ENCODE measurements at places on chromosomes 11 and 22.

GRCh38 chr11:28243061-28243460, 134.9 kb downstream of the METTL15 start:
- DNase-seq = no peak

DNA sequence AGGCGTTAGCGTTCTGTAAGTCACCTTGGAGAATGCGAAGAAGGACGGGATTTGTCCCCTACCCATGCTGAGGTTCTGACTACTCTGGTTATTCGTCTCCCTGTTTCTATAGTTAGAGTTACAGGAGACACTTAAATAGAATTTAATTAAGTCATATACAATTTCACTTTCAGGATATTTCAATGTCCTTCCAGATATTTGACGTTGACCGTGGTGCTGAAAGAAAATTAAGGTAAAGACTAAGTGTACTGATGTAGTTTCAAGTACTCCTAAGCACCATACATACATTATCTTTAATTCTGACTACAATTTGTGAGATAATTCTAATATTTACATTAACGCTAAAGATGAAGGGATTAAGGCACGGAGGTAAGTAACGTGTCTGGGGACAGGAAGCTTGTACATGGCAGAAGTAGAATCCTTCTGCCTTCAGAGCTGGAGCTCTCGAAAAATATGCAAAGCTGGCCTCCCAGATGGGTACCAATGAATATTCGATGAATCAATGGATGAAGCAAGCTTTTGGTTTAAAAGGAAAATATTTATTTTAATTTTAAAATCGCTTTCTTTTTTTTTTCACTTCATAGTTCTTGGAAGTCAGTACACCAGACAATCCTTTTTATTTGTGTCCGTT, 539 bp upstream of the SLC36A4 start:
- no peak for DNase-seq

- DNase-seq = no peak
These were observed 216.2 kb downstream of the GRIK4 start for GRCh38 chr11:120727752-120728151.

- no peak for DNase-seq
These were observed 61.9 kb downstream of the EHF start for GRCh38 chr11:34682825-34683224.

DNA sequence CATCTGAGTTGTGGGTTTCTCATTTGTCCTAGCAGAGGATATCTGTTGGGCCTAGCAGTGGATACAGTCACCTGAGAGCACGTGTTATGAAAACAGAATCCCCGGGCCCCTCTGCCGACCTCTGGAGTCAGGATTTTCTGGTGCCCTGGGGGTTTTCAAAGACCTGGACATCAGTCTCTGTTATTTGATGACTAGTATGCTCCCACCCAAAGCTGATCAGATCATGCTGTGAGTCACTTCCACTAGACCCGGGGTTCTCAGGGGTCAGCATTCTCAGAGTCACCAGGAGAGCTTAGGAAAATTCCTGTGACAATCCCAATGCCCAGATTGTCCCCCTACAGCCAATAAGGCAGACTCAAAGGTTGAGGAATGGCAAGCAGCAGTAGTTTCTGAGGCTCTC, 38.7 kb downstream of the KCNJ1 start:
- DNase-seq = no peak

DNA sequence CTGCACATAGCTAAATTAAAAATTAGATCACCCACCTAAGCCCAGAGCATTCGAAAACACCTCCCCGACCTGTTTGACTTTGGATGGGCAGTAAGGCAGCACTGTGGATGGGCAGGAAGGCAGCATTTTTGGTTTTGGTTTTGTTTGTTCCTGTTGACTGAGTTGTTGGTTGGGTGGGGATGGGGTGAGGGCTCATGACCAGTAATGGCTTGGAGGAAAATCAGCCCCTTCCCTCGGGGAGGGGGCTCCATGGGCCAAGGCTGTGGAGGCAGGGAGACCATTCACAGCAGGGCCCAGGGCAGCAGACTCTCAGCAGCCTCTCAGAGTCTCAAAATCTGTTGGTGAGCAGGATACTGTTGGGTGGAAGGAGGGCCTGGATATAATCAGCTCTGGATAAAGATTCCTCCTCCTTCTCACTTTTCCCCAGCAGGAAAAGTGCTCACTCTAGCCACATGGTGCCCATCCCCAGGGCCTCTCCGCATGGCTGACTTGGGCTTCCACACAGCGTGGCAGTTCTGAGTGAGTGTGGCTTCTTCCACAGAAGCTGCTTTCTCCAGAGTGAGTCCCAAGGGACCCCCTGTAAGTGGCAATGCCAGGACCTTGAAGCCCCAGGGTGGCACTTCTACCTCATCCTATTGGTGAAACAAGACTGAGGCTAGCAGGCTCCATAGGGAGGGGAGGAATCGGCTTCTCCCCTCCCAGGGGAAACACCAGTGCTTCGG, 1491.2 kb downstream of the BRD1 start:
- DNase-seq = no peak

DNA sequence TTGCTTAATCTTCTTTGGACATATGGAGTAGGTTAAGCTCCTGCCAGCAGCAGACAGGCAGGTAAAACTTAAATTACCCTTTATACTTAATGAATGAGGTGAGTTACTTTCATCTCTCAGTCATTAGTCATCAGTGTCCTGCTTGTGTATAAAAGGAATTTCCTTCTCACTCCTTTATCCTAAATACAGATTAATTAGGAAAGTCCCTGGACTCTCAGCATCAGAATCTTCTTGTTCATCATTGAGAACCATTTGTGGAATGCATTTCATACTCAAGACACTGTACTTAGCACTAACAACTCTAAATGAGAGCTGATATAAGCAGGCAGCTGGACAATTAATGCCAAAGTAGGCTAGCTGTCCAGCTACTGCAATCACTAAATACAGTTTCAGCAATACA, 630.4 kb downstream of the METTL15 start:
- DNase-seq = no peak

DNA sequence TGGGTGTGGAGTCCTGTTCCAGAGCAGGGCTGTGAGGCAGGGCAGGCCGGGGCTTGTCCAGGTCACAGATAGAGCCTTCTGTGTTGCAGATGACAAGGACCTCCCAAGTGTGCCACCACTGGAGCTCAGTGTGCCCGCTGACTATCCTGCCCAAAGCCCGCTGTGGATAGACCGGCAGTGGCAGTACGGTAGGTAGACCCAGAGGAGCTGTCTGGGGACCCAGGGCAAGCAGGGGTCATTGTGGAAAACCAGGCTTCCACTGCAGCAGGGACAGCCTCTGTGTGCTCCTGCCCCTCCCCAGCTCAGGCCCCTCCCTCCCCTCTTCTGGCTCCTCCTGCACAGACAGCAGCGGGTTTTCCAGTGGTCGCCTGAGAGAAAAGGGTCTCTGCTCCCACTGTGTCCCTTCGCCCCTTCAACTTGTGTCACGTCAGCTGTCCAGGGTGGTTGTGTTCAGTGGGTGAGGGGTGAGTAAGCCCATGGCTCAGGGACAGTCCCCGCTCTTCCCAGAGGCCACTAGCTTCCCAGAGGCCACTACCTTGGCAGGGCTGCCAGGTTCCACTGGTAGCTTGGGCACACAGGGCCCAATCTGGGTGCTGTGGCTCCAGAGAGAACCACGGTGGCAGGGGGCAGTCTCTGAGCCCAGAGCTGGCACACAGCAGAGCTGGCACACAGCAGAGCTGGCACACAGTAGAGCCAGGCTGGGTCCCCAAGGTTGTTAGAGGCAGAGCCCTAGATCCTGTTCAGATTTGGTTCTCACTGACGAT, 78.4 kb downstream of the MED15 start:
- DNase-seq = no peak

- no peak for DNase-seq
These were observed 58.2 kb upstream of the EED start for GRCh38 chr11:86186386-86186785.

DNA sequence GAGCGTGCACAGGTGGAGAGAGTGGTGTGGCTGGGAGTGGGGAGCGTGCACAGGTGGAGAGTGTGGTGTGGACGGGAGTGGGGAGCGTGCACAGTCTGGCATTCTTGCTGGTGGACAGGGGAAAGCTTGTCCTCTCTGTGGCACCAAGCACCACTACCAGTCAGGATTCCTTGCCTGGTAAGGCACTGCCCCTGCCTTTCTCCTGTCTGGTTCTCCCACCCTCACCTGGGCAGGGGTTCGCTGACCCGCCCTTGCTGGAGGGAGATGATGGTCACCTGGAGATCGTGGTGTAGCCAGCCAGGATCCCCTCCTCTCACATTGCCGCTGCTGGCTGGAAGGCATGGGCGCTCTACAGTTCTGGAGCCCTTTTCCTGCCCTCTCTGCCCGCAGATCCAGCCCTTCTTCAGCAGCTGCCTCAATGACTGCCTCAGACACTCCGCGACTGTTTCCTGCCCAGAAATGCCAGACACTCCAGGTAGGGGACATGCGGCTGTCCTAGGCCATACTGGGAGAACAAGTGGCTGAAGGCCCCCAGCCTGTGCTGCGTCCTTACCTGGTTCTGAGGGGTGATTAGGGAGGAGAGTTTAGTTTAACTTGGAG, 16.7 kb downstream of the TMEM121B start:
- DNase-seq = no peak

DNA sequence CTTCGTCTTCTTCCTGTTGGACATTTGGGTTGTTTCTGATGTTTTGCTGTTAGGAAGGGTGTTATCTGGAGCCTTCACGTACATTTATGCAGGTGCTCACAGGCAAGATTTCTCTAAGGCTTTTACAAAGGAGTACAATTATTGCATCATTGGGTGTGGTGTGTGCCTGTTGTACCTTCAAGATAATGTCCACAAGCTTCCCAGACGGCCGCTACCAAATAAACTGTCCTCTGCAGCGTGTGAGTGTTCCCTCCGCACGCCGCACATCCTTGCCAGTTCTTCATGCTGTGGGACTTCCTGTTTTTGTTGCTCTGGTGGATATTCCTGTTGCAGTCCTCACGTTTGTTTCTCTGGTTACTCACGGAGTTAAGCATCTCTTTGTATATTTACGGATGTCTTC, 133.3 kb downstream of the TBC1D22A start:
- DNase-seq = no peak

GRCh38 chr22:48939441-48940265, 888.0 kb downstream of the BRD1 start:
- DNase-seq = no peak

GRCh38 chr11:26947379-26947844, 46.5 kb upstream of the FIBIN start:
- DNase-seq = no peak

DNA sequence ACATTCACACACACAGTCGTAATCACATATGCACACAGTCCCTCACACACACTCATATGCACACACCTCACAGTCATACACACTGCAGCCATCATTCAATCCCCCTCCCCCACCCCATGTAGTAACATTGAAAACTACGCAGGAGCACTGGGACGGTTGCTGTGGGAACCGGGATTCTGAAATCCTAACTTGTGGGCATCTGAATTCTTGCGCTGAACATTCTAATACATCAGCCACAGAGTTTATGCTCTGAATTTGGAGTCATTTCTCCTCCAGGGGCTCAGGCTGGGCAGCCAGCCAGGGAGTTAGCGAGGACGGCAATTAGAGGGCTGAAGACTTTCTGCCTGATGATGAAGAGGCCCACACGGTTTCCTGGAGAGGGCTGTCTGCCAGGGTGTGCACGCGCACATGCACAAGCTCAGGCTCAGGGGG, 32.7 kb downstream of the CD6 start:
- no peak for DNase-seq

GRCh38 chr11:72224564-72225410, at the start of gene INPPL1:
Gene INPPL1, plus strand, starts transcription at chr11:72224767. Its CDS starts 218 bp downstream, at chr11:72224985.
- no peak for DNase-seq

GRCh38 chr11:60098508-60098907, 10.0 kb downstream of the MS4A2 start:
- DNase-seq = no peak

GRCh38 chr11:90171359-90171758, 36.9 kb downstream of the NAALAD2 start:
- no peak for DNase-seq

DNA sequence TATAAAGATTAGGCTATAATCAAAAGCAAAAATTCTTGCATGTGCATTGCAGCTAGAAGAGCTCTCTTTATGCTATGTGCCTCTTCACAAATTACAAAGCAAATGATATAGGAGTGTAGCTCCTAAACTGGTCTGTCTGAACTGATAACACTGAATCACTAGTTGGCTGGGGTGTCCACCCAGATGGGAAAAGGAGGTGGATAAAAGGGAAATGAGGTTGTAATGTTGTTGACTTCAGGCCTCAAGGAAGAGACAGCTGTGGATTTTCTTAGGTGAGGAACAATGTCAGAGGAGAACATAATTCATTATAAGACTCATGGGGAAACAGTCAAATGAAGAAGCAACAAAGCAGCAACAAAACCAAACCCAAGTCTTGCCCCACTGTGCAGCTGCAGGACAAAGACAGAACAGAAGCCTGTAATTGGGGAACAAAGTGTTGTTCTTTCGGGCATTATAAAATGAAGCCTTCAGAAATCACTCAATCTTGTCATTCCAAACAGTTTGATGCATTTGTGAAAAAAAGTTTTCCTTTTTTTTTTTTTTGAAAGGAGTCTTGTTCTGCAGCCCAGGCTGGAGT, 130.1 kb upstream of the DDI1 start:
- no peak for DNase-seq
